ENCODE measurements at places on chromosomes 1 and 21.

DNA sequence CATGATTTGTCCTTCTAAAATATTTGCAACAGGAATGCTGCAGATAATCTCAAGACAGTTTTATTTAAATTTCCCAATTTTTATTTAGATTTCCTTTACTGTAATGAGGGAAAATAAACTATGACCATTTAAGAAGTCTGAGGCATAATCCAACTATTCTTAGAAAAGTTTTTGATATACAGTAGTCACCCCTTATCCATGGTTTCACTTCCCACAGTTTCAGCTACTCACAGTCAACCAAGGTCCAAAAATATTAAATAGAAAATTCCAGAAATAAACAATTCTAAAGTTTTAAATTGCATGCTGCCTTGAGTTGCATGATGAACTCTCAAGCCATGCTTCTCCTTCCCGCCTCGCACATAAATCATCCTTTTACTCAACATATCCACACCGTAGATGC is 33.3 kb downstream of the TOR3A start:
- no peak for DNase-seq

GRCh38 chr1:215681041-215681440 is 113.9 kb downstream of the KCTD3 start:
- DNase-seq = no peak

- no peak for DNase-seq
These were observed 3.5 kb upstream of the PADI1 start for GRCh38 chr1:17201201-17202021.

DNA sequence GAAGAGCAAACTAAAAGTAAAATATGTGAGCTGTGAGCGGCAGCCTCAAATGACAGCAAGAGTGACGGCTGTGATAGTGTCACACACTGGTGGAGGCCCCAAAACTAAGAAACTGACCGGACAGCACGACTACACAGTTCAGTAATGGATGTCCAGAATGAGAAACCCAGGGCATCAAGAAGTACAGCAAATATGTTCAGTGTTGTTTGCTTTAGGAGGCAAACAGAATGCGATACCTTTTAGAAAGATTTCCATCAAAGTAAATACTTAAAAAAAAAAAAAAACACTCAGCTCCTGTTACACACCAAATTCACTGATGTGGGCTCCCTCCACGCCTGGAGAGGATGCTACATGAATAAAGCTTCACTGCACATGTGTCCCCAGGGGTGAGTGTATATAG is 1.1 kb upstream of the PKP1 start:
- DNase-seq = no peak

GRCh38 chr1:46569884-46570725 is 18.7 kb upstream of the KNCN start:
- no peak for DNase-seq

- no peak for DNase-seq
These were observed 6.9 kb upstream of the ETV3 start for GRCh38 chr1:157145076-157145475.
